AG09319 (cell line): ENCODE measurements at places on chromosomes 7 and 10.

GRCh38 chr7:150972741-150973140, 5.4 kb downstream of the KCNH2 start:
- DNase-seq = no peak

DNA sequence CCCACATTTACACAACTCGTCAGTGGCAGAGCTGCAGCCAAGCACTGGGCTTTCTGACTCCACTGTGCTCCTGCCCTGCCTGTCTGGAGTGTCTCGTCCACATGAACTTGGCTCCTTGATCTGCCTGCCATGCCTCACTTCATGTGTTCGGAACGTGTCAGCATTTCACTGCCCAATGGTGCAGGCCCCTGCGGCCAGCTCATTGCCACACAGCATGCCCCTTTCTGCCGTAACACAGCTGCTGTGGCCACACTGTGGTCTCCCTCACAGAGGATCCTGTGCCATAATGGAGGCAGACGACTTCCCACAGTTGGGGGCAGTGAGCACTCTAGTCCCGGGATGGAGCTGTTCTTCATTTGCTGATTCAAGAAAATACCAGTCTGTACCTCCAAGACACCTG, 94.2 kb upstream of the GJD4 start:
- DNase-seq = no peak

- no peak for DNase-seq
Observed at GRCh38 chr10:33638891-33639290, 304.4 kb upstream of the NRP1 start.

GRCh38 chr7:108292541-108292940, 162.4 kb upstream of the LAMB4 start:
- DNase-seq = no peak

DNA sequence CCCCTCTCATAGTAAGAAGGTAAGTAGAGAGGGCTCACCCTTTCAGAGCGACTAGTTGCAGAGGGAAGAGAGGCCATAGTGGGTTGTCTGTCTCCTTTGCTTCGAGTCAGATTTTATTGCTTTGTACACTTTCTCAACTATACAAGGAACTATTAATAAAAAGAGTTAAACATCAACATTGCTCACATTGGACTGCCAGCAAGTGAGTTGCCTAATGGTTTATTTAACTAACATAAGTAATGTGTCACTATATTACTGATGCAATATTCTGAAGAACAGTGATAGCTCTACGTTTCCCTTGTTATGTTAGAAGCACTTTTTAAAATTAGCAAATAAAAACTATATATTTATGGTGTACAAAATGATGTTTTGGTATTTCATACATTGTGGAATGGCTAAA, 451.0 kb downstream of the GRM8 start:
- no peak for DNase-seq

DNA sequence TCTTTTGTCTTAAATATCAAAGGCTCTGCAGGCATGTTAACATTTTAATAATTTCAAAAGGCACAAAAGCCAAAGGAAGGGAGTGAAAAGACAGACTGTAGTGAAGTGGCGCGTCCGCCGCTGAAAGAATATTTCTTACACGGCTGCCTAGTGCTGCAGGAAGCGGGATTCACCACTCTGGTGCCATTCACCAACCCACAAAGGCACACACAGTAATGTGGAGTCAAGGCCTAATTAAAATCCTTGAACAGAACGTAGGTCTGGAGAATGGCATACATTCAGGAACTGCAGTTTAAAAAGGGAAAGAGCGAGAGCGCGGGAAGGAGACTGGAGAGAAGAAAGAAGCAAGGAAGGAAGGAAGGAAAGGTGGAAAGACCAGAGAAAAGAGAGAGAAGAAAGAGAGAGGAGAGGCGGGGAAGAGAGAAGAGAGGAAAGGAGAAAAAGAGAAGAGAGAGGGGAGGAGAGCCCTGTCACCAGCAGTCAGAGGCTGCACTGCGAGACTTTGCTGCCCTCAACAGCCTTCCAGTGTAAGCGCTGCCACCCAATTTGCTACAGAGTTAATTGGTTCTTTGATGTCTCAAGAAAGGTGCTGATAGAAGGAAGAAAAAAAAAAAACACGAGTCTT, 554.0 kb downstream of the MDFIC start:
- no peak for DNase-seq

DNA sequence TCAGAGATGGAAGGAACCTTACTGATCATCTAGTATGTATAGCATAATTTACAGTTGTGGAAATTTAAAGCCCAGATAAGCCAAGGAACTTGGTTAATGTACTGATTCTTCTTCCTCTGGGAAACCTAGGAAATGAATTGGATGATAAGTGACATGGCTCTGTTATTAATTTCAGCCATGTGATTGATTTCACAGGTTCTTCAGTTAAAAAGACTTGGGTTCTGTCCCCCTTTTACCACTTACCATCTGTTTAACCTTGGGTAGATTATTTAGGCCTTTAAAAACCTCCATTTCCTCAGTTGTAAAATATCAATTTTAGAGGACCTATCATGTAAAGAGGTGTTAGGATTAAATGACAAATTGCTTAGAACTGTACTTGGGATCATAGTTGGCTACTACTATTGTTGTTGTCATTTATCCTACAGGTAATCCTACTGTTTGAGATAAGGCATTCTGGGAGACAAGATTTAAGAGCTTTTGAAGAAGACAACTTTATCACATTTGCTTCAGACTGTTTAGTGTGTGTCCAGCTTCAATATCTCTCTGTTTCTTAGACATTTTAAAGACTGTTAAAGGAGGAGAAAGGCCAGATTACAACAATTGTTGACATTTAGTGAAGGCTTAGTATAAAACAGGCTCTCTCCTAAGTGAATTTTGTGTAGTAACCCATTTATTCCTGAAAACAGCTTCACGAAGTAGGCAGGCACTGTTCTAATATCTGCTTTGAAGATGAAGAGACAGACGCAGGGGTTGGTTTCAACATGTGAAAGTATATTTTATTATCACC, 997.1 kb upstream of the C7orf33 start:
- no peak for DNase-seq

- DNase-seq = peak; percentile 65
Observed at GRCh38 chr7:85554236-85555178, 367.7 kb upstream of the SEMA3D start.

GRCh38 chr7:134318443-134318842, 1.7 kb upstream of the SLC35B4 start:
- DNase-seq = peak; percentile 10

GRCh38 chr7:13682626-13683025, 306.8 kb downstream of the ETV1 start:
- DNase-seq = no peak

DNA sequence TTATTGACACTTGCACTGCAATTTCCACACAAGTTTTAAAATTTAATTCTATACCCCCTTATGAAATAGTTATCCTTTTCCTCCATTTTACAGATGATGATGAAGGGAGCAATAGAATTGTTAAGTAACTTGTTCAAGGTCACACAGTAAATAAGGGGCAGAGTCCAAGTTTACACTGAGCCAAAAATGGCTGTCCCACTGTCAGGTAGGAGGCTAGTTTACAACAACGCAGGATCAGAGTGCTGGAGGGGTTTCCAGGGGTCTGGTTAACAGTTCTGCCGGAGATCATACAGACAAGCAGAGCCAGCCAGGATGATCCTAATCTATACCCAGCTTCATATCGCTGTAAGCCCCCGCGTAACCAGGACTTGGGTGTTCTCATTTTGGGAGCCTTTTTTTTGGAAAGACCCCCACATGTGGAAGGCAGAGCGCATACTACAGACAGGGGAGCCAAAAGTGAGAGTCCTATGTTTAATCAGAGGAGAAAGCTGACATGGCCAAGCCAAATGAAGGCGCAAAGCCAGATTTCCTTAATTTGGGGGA, 524 bp upstream of the UNC5B start:
- no peak for DNase-seq

DNA sequence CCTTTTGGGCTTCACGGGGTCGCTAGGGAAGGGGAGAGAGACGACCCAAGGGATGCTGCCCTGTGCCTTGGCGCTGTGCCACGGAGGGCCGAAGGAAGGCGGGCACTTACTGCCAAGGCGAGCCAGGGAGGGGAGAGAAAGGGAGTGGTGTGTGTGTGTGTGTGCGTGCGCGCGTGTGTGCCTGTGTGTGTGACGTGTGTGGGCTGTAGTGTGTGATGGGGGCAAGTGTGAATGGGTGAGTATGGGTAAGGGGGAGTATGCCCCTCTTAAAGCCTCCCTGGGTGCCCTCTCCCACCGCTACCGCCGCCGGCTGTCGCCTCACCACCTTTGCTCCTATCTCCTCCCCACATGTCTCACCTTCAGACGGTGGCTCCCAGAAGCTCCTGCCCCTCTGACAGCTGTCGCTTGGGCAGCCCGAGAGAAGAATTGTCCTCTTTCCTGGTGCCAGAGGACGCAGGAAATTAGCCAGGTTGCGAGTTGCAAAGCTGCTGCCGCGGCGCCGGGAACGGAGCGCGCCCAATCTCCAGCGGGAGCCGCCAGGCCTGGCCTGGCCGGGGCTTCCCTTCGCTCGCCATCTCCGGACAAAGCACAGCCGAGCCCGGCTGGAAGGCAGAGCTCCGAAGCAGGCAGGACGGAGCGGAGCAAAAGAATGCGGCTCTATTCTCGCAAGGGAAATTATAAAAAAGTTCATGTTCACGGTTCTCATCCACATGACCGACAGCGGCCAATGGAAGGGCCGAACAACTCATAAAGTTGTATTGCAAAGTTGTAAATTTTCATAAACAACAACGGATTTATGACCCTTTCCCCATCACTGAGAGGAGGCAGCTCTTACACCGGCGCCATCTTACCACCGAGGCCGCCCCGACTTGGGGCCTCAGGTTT, at the start of gene HOXA3:
HOXA3 (minus strand) TSS at position 653 of the 885 bp plus-strand sequence. CDS start 41,943 bp downstream, outside the sequence.
- no peak for DNase-seq

- DNase-seq = no peak
Observed at GRCh38 chr7:6294839-6295238, 22.4 kb upstream of the CYTH3 start.

- no peak for DNase-seq
Observed at GRCh38 chr7:12601302-12601869, 30.9 kb downstream of the SCIN start.

- no peak for DNase-seq
Observed at GRCh38 chr7:31017032-31017675, 35.0 kb upstream of the ADCYAP1R1 start.

DNA sequence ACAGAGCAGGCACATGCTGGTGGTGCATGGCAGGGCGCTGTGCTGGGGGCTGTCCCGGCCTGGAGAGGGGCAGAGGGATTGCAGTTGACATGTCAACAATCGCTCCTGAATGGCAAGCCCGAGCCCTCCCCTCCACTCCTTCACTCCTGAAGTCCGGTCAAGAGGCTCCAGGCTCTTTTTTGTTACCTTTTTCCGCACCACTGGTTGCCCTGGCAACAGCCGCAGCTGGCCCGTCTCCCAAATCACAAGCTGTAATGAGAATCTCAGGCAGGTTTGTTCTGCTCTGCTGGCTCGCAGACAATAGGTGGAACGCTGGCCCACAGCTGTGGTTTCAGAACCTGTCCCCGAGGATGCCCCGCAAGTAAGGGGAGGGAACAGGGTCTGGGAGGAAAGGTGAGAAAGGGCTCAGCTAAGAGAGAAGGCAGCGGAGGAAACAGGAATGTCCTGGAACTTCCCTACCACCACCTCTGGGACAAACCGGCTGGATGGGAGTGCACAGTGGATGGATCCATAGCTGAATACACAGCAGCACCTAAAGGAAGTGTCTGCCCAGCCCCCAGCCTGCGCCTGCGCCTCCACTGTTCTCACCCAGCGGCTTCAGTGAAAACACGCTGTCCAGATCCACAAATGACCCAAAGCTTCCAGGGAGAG, 58.9 kb downstream of the CALML3 start:
- no peak for DNase-seq

- DNase-seq = no peak
Observed at GRCh38 chr7:133391206-133391605, 138.3 kb downstream of the EXOC4 start.

DNA sequence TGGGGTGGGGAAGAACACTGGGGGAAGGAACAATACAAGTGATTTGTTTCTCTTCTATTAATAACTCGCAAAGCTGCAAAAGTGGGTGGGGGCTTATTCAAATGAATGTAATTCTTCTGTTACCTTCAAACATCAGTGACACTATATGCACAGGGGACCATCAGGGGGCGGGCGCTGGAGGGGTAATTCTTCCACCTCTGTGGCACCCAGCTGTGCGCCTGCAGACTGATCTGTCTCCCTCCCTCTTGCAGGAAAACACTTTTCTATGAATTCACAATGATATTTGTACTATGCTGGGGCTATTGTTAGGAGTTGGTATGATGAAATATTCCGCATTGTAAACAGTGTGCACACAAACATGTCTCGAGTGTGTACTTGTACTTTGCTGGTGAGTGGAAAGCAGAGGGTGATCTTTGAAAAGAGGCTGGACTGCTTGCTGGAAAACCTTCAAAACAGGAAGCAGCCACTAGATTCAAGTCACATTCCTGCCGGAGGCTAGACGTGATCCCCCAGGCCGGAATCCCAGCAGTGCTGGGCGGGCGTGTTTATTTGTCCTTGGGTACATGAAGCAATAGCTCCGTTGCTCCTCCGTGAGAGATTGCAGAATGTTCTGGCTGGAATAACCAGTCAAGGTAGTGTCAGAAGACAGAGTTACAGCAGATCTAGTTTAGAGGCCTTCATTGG, 15.8 kb upstream of the BNIP3 start:
- peak; percentile 74 for DNase-seq

- no peak for DNase-seq
Observed at GRCh38 chr10:34812771-34813170, 2.3 kb downstream of the PARD3 start.

GRCh38 chr7:2807845-2808772, 36.0 kb downstream of the GNA12 start:
- no peak for DNase-seq

DNA sequence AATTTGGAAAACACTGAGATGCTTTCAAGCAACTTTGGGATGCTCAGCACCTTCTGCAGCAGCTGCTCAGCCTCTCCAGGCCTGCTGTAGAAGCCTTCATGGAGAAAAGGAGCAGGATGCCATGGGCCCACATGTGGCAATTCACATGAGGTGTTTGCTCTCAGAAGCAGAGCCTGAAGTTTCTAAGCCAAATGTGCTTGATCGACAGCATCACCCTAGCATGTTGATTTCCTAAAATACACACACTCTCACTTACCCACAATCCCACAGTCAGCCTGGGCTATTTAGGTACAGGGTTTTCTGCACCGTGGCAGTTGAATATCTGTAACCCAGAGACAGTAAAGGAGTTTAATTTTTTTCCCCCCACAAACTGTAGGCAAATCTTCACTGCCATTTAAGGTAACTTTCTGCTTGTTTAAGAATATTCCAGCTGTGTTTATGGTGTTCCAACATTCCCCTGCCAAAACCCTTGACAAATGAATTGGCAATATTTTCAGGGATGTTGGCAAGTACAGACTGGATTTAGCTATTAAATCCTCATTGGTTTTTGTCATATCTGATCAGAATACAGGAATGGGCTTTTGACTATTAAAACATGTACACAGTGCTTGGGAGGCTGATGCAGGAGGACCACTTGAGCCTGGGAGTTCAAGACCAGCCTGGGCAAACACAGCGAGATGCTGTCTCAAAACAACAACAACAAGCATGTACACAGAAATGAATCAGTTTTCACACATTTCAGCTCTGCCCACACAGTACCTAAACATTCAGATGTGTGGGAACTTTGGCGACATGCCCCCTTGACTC, 244.2 kb downstream of the CELF2 start:
- no peak for DNase-seq

DNA sequence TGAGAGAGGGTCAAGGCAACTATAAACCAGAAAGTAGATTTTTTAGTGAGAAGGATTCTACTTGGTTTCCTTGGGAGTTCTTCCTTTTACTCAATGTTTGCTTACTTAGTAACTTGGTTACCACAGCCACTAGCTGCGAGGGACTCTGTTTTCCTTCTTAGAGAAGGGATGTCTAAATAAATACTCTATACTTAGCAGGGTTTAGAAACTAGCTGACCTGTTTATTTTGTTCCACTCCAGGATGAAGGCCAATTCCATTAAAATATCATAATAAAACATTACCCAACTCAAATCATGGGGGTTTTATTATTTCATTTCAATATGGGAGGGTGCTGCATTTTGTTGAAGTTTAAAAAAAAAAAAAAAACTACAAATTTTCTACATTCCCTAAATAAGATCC, 87.3 kb downstream of the PPP1R3A start:
- no peak for DNase-seq
